ENCODE measurements at places on chromosomes 1 and 21.

DNA sequence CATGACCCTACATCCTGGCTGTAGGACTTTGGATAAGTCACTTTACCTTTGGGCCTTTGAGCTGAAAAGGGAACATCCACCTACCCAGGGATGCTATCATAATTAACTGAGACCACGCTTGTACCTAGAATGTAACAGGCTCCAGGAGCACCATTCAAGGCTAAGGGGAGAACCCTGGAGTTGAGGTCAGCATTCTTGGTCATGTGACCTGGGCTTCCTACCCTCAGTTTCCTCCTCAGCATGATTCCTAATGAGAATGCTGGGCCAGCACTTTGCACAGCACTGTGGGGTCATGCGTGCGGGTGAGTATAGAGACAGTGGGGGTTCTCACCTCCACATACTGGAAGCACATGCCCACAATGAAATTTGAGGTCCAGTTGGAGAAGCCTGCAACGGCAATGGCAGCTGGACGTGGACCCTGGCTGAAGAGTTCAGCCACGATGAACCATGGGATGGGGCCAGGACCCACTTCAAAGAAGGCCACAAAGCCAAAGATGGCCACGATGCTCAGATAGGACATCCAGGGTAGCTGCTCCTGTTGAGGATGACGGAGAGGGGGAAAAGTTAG is 31.3 kb downstream of the SLC2A1 start:
- DNase-seq: no peak

GRCh38 chr21:32044205-32045180 is 171.7 kb downstream of the HUNK start:
- DNase-seq: no peak

GRCh38 chr1:107243461-107243860 is 102.6 kb downstream of the NTNG1 start:
- DNase-seq: no peak

DNA sequence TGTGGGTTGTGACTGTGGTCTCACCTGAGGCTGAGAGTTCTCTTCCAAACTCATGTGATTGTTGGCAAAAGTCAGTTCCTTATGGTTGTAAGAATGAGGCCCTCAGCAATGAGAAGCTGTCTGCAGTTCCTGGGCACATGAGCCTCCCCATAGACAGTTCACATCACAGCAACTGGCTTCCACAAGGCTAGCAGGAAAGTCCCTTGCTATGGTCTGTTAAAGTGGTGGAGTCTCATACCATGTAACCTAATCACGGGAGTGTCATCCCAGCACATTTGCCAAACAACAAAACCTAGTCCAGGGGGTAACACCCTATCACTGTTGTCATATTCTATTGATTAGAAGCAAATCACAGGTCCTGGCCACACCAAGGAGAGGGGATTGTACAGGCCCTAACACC is 163.8 kb downstream of the BACH1 start:
- DNase-seq: no peak

GRCh38 chr1:183039985-183040447 is 16.8 kb downstream of the LAMC1 start:
- DNase-seq: no peak

GRCh38 chr1:111956155-111956771 is 33.2 kb downstream of the KCND3 start:
- no peak for DNase-seq

- no peak for DNase-seq
These were observed 17.7 kb upstream of the ELAVL4 start for GRCh38 chr1:50091068-50091467.

DNA sequence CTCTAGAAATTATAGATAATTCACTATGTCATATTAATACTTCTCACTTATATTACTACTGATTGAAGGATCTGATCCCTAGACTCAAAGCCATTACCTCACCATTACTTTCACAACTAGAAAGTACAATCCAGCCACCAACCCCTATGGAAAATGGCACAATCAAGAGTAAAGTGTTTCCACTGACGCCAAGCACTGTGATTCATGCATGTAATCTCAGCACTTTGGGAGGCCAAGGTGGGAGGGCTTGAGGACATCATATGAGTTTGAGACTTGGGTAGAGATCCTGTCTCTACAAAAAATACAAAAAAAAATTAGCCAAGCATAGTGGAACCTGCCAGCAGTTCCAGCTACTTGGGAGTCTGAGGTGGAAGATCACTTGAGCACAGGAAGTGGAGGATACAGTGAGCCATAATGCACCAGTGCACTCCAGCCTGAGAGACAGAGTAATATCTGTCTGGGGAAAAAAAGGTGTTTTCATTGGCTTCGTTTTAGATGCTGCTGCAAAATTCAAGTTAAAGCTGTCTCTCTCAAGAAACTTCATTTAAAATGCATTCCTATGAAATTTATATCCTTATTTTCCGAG is 126.5 kb downstream of the AKT3 start:
- DNase-seq: no peak

GRCh38 chr1:112312315-112312714 is 83.7 kb upstream of the CTTNBP2NL start:
- no peak for DNase-seq

- no peak for DNase-seq
These were observed 428.3 kb downstream of the KIF26B start for GRCh38 chr1:245583081-245583480.

- DNase-seq: no peak
These were observed 172.8 kb downstream of the CLEC20A start for GRCh38 chr1:178324003-178324402.

- no peak for DNase-seq
These were observed 126.7 kb downstream of the CAMTA1 start for GRCh38 chr1:6911974-6912373.

All from activated CD4-positive, alpha-beta T cell treated with anti-CD3 and anti-CD28 coated beads, Interleukin-2, amount 50 U/mL, for 1 hour (primary cell).